ENCODE measurements at places on chromosomes 7 and 10.

DNA sequence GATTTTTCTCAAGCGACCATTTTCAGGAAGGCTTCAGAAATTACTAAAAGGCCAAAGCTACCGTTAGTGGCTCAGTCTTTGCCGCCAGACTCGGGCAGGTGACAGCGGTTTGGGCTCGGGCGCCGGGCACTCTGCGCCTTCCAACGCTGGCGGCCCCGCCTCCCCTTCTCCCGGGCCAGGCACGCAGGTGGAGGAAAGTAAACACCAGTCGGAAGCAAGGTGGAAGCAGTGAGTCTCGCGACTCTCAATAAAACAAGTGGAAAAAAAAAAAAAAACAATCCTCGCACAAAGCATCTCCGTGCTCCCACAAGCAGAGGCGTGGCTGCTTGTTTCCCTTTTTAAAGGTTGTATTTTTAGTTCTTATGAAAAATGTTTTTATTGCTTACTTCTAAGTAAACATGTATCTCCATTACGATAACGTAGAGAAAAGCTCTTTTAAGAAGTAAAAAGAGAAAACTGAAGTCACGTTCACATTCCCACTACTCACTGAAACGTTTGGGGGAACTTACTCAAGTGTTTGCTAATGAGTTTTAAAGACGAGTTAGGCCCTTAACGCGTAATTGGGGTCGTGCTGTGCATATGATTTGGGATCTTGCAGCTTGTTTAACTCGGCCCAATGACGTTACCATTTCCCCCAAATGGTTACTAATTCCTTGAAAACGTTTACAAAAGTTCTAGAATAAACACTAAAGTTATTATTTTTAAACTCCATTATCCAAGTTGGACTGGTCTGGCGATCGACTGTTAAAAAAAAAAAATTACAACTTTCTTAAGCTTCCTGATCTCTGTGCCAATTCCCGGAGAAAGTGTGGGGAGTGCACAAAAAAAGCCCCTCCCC is 864 bp downstream of the CDCA7L start:
- H3K4me3 ChIP-seq: peak overlapping the region; percentile 66
- H3K27me3 ChIP-seq: no peaks in the 10 kb centered on the region
- H3K27ac ChIP-seq: no peak overlapping the region
- H3K4me1 ChIP-seq: peaks cover 6% of the 10 kb centered on the region
- DNase-seq: no peak

GRCh38 chr7:103048833-103049232 is 25.8 kb downstream of the FBXL13 start:
- no peak overlapping the region for H3K4me3 ChIP-seq
- H3K27me3 ChIP-seq: no peaks in the 10 kb centered on the region
- H3K27ac ChIP-seq: no peak overlapping the region
- H3K36me3 ChIP-seq: no peaks in the 10 kb centered on the region
- H3K4me1 ChIP-seq: no peaks in the 10 kb centered on the region
- DNase-seq: no peak

GRCh38 chr10:90924552-90924951 is 3.7 kb upstream of the ANKRD1 start:
- no peak overlapping the region for H3K4me3 ChIP-seq
- no peak for DNase-seq
- H3K36me3 ChIP-seq: no peaks in the 10 kb centered on the region
- no peaks in the 10 kb centered on the region for H3K27me3 ChIP-seq
- H3K4me1 ChIP-seq: peaks cover 8% of the 10 kb centered on the region

DNA sequence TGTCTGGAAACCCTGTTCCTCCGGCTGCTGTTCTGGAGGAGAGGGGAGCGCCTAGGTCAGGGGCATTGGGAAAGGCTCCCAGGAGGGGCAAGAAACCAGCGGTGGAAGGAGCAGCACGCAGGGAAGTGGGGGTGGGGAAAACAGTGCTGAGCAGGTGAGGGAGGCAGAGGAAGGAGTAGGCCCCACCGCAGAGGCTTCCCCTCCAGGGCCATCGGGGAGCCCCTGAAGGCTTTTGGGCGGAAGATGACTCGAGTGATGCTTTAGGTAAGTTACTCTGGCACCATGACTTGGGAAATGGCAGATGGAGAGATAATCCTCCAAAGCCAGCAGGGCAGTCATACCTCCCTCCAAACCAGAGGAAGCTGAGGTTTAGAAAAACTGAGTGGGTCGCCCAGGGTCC is 106.5 kb upstream of the ANLN start:
- peaks cover 9% of the 10 kb centered on the region for H3K36me3 ChIP-seq
- peak overlapping the region; percentile 40 for H3K27ac ChIP-seq
- no peak overlapping the region for H3K4me3 ChIP-seq

GRCh38 chr10:103493916-103494877 is 692 bp downstream of the NEURL1 start:
- peak overlapping the region; percentile 72 for H3K4me3 ChIP-seq
- no peaks in the 10 kb centered on the region for H3K36me3 ChIP-seq
- no peak overlapping the region for H3K27ac ChIP-seq

All from ascending aorta (tissue), 2 donors.